ENCODE measurements at places on chromosomes 2 and 18.

GRCh38 chr2:120867290-120868241, 131.9 kb downstream of the GLI2 start:
- no peak for DNase-seq

GRCh38 chr2:240419723-240420122, 15.7 kb upstream of the GPC1 start:
- DNase-seq = no peak

GRCh38 chr2:222592176-222592575, 63.7 kb downstream of the FARSB start:
- DNase-seq = no peak

- no peak for DNase-seq
These were observed 339.7 kb upstream of the SLC14A2 start for GRCh38 chr18:45275367-45276113.

- no peak for DNase-seq
These were observed 186.1 kb upstream of the RBMS1 start for GRCh38 chr2:160679686-160680085.

- no peak for DNase-seq
These were observed 36.3 kb downstream of the PTPRM start for GRCh38 chr18:7603259-7604000.

Data from SHP77 (cell line).